Right cardiac atrium (tissue), 5 donors: ENCODE measurements at places on chromosomes 1 and 21.

- no peak for DNase-seq
These were observed 81.1 kb downstream of the TNNI3K start for GRCh38 chr1:74316302-74316701.

DNA sequence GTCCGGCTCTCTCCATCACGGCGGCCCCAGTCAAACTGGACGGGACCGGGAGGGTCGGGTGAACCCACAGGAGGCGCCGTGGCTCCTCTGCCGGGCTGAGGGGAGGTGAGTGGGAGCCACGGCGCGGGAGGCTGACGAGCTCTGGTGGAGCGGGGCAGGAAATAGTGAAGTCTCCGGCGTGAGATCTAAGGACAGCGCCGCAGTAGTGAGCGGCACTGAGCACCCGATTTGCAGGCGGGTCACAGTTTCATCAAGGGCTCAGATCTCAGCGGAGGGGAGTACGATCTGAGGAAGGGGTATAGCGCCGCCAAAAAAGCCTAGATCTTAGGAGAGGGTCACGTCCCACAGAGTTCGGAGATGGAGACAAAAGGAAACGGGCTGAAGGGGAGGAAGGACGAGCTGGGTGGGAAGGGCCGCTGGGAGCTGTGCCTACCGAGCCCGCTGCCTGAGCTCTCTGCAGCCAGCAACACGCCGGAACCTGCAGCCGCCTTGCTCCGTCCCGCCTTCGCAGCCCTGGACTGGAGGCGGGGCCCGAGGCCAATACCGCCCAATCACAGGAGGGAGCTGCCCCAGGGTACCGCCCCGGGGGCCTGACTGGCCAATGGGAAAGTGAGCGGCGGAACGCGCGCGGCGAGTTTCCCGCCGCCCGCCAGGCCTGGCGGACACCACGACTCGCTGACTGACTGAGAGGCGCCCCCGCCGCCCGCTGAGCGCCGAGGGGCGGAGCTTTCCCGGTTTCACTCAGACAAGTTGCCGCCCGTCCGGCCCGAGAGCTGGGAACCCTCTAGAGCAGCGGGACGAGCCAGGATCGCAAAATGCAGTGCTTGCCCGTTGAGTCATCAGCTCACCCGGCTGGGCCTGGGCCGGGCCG lies 1.9 kb downstream of the SFN start:
- DNase-seq: peak; percentile 99

DNA sequence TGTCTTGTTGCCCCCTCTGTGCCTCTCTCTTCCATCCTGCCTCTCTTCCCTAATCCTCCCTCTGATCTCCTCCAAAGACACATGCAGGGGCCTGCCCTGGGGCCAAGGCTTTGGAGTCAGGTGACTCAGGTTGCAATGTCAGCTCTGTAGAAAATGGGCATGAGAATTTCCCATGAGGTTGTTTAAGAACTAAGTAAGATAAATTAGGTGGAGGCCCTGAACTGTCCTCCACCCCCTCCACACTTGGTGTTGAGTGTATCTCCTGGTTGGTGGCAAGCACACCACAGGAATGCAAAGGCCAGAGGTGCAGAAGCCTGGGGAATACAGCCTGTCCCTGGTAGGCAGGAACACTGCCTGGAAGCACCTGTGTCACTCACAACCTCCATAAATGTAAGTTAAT lies 63.9 kb upstream of the GRIK3 start:
- no peak for DNase-seq

DNA sequence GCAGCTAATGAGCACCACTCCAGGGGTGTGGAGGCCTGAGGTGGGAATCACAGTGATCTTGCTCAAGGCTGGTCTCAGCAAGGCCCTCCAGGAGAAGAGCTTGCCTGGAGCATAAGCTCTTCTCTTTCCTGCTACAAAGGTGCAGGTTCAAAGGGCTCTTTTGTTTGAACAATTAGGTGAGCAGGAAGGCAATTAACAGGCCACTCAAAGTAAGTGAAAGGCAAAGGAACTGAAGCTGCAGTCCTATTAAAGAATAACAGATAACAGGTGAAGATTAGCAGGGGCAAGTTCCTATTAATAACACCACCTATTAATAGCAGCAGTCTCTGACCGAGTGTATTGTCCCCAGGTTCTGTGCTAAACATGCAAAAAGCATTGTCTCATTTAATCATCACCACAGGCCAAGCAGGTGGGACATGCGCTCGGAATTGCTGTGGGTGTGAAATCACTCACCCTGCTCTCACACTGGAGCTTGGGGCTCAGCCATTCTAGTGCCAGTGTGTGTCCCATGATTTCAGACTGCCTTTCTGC lies 113.8 kb downstream of the RHOU start:
- DNase-seq: no peak

- DNase-seq: no peak
These were observed 11.5 kb upstream of the RBBP5 start for GRCh38 chr1:205133287-205133686.
